ENCODE measurements at places on chromosomes 1 and 21. TPM values are rescaled to one million over a fixed set of nuclear protein-coding genes. Genes with fewer than 3 reads are reported as not detected.

The IL10RB gene
- total RNA-seq: 18.1 TPM

The PLA2G2F gene
- total RNA-seq: not detected

The RAP1GAP gene
- 11.4 TPM for total RNA-seq

The AGL gene
- 2.7 TPM for total RNA-seq

The CELA2B gene
- not detected for total RNA-seq

The DNAJC6 gene
- 7.1 TPM for total RNA-seq

The SH3D21 gene
- 2.5 TPM for total RNA-seq
